ENCODE measurements at places on chromosomes 1 and 21. TPM values are rescaled to one million over a fixed set of nuclear protein-coding genes. Genes with fewer than 3 reads are reported as not detected.

DNA sequence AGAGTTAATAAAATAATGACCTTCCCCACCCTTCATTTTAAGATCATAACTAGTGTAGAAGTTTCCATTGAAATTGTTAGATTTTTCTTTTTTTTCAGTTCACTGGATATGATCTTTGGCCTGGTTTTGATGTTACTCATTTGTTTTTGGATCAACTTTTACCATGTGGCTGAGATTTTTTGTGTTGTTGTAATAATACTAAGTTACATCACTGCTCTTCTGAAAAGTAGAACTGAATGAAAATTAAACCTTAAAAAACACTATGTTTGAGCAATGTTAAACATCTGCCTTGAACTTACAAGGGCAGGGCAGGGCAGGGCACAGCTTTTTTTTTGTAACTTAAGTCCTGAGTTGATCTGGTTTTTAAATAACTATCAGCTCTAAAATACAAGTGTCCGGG is 204.8 kb upstream of the ADAMTS5 start:
- no peak for DNase-seq

CLCA4 gene
- total RNA-seq, result 0.11 TPM

C1orf74 gene
- 1.7 TPM for total RNA-seq

- DNase-seq, result no peak
Measured at GRCh38 chr21:28066076-28066475, 926.6 kb downstream of the LTN1 start.

NPHS2 gene
- not detected for total RNA-seq

LAPTM5 gene
- 585 TPM for total RNA-seq

Measured in naive thymus-derived CD8-positive, alpha-beta T cell (primary cell).